ENCODE measurements at places on chromosomes 16 and 17.

- DNase-seq = no peak
Measured at GRCh38 chr16:12455287-12455798, 348.3 kb downstream of the CPPED1 start.

DNA sequence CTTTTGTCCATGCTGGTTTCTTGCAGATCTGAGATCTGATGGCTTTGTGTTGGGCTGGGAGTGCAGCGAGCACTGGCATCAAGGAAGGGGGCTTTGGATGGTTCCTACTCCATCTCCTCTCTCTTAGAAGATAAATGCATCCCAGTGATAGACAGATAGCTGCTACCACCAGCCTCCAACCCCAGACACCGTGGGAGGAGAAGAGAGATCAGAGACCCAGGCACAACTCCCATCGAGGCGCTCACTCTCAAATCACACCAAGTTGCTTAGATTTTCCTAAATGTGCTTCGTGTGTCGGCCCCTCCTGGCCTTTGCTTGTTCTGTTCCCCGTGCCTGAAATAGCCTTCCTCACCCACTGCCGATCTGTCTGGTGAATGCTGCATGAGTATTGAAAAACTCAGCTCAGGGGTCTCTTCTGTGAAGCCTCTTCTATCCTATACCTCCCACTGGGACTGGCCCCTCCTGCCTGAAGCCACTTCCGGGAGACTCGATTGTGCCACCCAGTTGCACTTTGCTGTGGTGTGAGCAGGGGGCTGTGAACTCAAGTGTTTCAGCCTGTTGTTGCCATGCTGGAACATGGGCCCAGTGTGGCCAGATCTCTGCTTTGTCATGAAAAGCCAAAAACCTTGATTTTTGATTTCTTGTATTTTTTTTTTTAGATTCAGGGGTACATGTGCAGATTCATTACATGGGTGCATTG lies 242.7 kb downstream of the GSG1L start:
- DNase-seq = no peak

DNA sequence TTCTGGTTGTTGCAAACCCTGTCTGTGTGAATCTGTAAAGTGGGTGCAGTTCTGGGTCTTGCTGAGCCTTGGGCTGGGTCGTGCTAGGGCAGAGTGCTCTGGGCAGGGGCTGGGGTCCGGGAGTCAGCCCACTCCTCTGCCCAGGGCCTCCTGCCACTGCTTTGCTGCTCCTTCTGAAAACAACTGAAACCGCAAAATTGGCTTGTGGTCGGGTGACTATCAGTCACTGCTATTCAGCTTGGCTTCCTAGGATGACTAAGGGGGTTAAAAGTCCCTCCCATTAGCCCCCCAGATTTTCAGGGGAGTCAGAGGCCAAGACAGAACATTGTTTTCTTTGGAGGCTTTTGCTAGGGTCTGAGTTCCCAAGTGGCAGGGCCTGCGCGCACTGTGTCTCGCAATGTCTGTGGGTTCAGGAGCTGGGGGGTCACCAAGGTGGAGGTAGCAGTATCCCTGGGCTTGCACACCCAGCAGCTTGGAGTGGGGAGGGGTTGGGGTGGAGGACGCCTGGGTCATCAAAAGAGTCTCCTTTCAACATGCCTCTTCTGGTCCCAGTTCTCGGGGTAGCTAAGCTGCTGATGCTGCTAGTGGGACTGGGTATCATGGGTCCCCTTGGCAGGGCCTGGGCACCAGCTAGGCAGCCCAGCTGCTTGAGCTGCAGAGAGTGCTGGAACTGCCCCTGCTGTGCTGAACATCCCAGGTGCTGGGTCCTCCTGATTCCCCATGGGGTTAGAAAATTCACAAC lies 13.5 kb upstream of the TBX21 start:
- DNase-seq = no peak

DNA sequence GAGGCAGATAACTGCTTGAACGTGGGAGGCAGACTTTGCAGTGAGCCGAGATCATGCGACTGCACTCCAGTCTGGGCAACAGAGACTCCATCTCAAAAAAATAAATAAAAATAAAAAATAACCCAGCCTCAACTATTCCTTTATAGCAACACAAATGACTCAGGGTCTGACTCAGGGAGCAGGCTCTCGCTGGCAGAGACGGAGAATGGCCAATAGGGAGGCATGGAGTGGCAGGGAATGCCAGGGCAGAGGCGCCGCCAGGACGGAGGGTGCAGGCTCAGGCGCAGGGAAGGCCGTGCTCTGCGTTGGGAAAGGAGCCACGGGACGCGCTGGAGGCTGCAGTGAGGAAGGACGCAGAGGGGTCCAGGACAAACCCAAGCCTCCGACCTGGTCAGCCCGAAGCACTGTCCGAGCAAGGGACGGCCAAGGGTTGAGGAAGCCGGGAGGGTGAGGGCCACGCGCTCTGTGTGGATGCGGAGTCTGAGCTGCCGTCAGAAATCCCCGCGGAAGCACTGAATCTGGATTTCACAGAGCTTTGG lies 40.3 kb downstream of the PKD1 start:
- no peak for DNase-seq

- no peak for DNase-seq
Measured at GRCh38 chr17:6047966-6048365, 22.2 kb upstream of the WSCD1 start.

GRCh38 chr17:4256952-4257351 lies 6.8 kb downstream of the ANKFY1 start:
- no peak for DNase-seq

- no peak for DNase-seq
Measured at GRCh38 chr17:21245639-21246084, 7.5 kb downstream of the NATD1 start.

- DNase-seq = no peak
Measured at GRCh38 chr17:68640242-68640989, 39.2 kb upstream of the FAM20A start.

GRCh38 chr17:58789160-58789559 lies 33.5 kb downstream of the PPM1E start:
- no peak for DNase-seq

- no peak for DNase-seq
Measured at GRCh38 chr16:56606476-56607108, 1.8 kb upstream of the MT2A start.

- no peak for DNase-seq
Measured at GRCh38 chr17:50640686-50641351, 6.1 kb downstream of the ABCC3 start.
